ENCODE measurements at places on chromosomes 16 and 17.

GRCh38 chr17:56431736-56432135 is 161.8 kb upstream of the NOG start:
- DNase-seq, result no peak

GRCh38 chr16:55641430-55642056 is 14.2 kb upstream of the SLC6A2 start:
- no peak for DNase-seq

DNA sequence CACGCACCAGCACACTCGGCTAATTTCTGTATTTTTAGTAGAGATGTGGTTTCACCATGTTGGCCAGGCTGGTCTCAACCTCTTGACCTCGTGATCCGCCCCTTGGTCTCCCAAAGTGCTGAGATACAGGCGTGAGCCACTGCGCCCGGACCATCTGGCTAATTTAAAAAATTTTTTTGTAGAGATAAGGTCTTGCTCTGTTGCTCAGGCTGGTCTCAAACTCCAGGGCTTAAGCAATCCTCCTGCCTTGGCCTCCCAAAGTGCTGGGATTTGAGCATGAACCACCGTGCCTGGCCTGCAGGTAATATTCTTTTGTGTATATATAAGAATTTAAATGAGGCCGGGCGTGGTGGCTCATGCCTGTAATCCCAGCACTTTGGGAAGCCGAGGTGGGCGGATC is 115.0 kb downstream of the RPTOR start:
- DNase-seq, result no peak

DNA sequence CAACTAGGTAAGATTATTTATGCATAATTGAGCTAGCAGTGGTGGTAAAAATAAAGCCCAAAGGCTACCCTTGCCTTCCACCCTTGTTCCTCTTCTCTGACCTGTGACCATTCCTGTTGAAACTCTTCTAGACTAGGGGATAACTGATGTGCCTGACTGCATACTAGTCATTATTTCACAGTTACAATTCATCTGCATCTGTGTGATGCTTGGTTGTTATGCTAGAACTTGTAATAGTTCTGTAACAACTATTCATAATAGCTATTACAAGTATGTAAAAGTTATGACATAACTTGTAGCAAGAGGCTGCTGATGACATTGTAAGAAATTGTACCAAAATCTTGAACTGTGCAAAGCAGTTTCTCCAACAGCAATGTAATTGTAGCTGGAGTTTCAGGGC is 2.4 kb upstream of the VAC14 start:
- no peak for DNase-seq
